RKO (cell line): ENCODE measurements at places on chromosomes 1 and 21.

GRCh38 chr21:34200288-34200905 is 127.0 kb downstream of the MRPS6 start:
- no peak for DNase-seq

DNA sequence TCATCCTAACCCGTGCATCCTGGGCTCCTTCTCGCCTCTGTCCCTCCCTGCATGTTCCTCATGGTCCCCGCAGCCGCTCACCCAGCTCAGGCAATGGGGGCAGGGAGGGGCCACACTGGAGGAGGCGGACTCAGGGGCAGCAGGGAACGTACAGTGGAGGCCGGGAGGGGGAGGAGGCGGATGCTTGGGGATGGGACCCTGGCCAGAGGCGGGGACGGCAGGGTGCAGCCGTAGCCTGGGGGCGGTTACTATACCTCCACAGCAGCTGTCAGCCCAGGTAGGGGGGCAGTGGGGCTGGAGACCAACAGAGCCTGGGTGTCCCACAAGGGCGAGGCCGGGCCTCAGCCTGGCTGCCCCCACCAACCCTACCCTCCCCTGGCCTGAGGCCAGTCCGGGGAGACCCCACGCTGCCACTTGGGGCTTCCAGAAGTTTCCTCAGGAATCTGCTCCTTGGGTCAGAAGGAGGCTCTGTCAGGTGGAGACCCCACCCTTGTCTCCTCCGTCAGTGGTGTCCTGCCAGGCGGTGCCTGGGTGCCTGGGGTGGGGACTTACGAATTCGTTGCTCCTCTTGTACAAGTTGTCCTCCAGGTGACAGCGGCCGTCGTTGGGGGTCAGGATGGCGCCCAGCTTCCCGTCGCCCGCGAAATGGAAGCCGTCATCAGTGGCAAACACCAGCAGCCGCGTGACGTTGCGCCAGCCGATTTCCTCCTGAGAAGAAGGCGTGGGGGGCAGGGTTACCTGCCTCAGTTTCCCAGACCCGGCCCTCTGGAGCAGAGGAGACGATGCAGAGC is 20.7 kb downstream of the ITGB2 start:
- DNase-seq = no peak

DNA sequence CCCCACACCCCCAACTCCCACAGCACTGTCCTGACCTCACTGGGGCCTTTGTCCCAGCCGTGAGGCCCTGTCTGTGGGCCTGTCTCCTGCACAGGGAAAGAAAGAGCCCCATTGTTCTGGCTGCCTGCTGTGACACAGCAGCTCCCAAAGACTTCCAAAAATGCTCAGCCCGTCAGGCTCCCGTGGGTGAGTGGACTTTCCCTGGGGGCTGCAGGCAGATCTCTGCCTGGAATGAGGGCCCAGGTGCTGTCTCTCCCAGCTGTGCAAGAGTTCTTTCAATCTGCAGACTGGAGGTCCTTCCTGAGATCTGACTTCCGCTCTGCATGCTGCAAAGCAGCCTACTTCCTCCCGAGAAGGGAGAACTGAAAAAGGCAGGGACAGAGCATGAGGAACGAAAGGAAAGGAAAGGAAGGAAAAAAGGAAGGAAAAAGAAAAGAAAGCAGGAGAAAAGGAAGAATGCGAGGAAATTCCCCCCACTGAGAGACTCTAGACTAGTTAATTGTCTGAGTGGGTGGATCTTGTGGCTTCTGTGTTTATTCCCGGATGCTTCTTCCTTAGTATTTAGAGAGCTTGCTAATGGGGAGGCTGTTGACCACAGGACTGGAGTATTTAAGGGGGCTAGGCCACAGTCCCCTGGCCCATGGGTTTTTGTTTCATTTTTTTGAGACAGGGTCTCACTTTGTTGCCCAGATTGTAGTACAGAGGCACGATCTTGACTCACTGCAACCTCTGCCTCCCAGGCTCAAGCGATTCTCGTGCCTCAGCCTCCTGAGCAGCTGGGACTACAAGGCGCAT is 15.0 kb downstream of the NES start:
- DNase-seq = no peak

DNA sequence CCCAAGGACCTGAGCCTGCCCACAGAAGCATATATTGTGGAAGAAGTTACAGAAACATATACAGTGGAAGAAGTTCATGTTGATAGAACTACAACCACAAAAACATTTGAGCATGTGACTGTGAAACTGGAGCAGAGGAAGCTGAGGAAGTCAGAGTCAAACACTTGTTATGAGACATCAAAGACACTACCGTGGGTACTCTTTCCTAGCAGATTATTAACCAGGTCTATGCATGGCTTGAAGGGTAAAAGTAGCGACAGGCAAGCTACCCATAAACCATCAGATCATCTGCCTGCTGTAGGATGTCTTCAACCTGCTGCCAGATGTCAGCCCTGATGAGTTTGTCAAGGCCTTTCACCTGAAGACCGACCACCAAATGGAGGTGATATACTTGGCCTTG is 35.8 kb downstream of the IVNS1ABP start:
- no peak for DNase-seq

- no peak for DNase-seq
These were observed 204.5 kb upstream of the LRRC7 start for GRCh38 chr1:69363236-69363635.

GRCh38 chr1:96361271-96361856 is 360.2 kb upstream of the PTBP2 start:
- DNase-seq = no peak

- no peak for DNase-seq
These were observed 15.6 kb downstream of the DDAH1 start for GRCh38 chr1:85449356-85449755.

DNA sequence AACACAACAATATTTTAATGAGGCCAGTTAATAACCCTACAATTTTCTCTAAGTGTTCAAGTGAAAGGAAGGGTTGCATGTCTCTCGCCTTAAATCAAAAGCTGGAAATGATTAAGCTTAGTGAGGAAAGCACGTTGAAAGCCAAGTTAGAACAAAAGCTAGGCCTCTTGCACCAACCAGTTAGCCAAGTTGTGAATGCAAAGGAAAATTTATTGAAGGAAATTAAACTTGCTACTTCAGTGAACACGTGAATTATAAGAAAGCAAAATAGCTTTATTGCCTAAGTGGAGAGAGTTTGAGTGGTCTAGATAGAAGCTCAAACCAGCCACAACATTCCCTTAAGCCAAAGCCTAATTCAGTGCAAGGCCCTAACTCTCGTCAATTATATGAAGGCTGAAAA is 135.6 kb downstream of the DUSP10 start:
- no peak for DNase-seq
